ENCODE measurements at places on chromosomes 5 and 9. TPM values are rescaled to one million over a fixed set of nuclear protein-coding genes. Genes with fewer than 3 reads are reported as not detected.

DNA sequence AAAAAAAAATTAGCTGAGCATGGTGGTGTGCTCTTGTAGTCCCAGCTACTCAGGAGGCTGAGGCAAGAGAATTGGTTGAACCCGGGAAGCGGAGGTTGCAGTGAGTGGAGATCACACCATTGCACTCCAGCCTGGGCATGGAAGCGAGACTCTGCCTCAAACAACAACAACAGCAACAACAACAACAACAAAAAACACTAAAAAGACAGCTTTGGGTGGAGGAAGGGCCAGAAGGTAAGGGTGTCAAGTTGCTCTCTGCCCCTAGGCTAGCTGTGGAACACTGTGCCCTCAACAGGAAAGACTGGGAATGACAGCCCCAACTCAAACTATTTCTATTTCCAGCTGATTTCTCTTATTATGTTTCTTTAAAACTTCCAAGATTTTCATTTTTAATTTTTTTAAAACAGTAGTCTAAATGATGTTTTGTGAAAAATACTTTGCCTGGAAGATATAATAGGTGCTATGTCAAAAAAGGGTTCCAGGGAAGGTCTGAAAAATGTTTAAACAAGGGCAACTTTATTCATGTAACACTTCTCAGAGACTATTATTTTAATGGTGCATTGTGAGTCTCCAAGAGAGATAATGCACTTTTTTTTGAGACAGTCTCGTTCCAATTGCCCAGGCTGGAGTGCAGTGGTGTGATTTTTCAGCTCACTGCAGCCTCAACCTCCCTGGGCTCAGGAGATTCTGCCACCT, 29.9 kb downstream of the CLINT1 start:
- DNase-seq: no peak

DNA sequence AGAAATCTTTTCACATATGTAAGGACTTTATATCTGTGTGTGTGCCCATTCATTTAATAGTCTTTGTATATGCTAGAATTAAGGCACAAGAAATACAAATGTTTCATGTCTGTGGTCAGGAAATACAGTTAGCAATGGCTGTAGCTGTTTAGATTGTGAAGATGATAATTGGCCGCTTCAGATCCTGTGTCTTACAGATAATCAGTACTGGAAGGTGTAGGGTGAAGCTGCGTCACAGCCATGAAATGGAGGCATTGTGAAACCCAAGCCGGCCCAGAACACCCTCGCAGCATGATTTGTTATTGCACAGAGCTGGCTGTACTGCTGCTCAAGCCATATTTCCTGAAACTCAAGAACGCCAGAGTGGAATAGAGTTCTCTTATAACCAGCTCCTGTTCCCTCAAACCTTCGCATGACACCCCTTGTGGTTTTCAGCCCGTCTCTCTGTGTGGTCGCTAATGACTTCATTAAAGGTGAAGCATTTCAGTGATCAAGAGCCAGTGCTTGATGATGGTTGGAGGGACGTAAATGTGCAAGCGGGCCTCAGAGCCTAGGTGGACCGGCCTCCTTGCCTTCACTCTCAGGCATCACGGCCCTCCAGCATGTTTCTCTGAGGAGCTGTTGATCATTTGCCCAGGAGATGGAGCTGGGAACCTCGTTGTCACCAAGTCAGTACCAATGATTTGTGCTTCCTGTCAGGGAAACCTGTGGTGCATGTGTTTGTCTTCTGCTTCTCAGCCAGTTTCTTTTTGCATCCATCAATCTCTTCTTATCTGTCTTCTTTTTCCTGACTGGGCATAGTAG, 80.1 kb downstream of the F2RL2 start:
- DNase-seq: peak; percentile 69

- DNase-seq: no peak
Observed at GRCh38 chr9:88529496-88529895, 5.5 kb upstream of the NXNL2 start.

DNA sequence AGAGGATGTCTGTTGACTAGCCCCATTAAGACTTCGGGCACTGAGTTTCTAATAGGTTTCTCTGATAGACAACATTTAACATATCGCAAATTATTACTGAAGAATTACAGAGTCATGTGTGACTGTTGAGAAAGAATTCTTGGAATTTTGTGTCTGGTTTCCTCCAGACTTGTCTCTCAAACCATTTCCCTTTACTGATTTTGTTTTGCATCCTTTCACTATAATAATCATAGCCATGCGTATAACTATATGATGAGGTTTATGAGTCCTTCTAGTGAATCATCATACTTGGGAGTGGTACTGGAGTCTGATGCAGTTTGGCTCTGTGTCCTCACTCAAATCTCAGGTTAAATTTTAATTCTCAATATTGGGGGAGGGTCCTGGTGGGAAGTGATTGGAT, 27.0 kb downstream of the ZNF169 start:
- DNase-seq: no peak

The PHF24 gene
- polyA plus RNA-seq: 0.16 TPM
